ENCODE measurements at places on chromosomes 13 and 19.

DNA sequence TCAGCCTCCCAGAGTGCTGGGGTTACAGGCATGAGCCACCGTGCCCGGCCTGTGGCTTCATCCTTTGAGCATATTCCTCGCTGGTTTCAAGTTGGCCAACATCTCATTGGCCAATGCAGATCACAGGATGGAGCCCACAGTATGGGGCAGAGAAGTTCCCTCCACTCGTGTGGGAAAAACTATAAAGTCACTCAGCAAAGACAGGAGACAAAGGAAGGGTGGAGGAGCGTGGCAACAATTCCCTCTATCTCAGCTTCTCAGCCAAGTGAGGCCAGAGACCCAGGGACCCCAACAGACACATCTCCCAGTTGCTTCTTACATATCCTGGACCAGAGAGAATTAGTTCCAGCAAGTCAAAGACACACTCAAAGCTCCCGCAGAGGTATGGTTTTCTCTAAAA is 184.6 kb upstream of the SOX1 start:
- no peak for DNase-seq

DNA sequence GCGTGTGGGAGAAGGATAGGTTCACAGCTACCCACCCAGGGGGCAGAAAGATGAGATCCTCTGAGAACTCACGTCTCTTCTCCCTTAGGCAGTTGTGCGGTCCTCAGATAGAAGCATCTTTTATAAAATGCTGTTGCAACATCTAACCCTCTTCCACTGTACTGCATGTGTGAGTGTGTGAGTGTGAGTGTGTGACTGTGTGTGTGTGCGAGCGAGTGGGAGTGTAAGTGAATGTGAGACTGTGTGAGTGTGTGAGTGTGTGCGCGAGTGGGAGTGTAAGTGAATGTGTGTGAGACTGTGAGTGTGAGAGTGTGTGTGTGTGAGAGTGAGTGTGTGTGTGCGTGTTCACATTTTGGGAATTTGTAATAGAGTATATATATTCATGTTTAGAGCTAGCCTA is 55.6 kb upstream of the F7 start:
- no peak for DNase-seq

DNA sequence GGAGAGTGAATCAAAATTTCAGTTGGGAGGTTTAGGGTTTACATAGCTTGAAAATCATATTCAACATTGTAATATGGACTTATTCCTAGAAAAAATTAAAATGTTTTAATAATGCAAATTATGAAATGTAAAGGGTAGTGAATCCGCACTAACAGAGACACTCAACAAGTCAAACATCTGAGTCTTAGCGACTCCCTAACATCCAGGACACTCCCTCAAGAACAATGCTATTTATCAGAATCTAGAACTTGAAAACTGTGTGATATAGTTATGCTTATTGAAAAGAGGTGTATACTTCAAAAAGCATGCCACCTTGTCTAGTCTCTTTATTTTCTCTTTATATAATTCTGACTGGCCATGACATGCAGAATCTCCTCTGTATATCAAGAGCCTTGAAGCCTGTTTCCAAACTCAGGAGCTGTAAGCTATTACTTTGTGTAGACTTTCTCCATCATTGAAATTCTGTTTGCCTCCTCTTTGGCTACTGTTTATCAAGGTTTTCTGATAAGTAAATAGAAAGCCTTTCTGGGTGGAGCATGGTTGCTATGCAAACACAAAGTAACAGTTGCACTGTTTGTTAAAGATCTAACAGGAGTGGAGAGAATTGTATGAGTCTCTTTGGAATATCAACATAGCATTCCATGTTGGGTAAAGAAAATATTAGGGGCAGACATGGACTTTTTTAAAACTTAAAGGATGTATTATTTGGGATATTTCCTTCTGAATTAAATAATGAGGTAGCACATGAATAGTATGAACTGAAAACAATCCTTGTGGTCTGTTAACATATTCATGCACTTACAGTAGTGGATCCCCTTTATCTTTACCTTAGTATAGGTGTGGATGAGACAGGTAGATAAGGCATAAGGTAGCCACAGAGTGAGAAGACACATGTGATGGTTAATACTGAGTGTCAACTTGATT is 56.4 kb upstream of the MBNL2 start:
- peak; percentile 70 for DNase-seq

DNA sequence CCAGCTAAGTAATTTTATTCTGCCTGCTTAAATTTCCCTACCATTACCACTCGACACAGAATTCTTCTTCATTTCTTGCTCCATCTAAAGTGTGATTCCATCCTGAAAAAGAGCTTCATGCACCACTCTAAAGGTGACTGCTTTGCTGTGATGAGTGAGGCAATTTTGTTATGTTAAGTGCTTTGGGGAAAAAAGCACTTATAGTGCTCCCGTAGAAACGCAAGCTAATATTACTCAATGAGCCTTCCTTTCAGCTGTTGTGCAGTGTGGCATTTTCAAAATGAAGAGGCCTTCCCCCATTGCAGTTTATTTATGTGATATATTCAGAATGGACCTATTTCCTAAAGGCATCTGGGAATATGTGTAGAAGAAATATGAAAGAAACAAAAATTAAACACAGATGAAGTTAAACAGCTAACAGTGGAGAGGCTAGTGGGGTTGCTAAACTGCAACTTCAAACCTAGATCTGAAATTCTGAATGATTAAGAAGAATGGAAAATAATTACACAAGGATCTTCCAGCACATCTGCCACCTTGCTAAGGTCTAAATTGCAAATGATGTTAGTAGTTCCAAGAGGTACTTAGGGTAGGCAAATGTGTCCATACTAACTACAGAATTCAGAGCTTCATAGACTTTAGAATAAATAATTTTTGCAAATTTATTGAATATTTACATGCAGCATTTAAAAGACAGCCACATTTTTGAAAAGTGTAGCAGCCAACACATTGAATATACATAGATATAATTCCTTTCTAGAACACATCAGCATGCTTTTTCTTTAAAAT is 211.7 kb downstream of the DCT start:
- DNase-seq = no peak
